CD4-positive, alpha-beta T cell treated with Interleukin-4 for 1 hour (primary cell): ENCODE measurements at places on chromosomes 13 and 19.
A peak's percentile ranks its signal among the peaks of the same experiment; 100 is the strongest.

- DNase-seq = no peak
These were observed 720.5 kb upstream of the PCDH9 start for GRCh38 chr13:67950603-67951002.

GRCh38 chr19:23762884-23763711 is 4.4 kb upstream of the ZNF681 start:
- peak; percentile 89 for DNase-seq

GRCh38 chr13:40517486-40518480 is 148.7 kb downstream of the FOXO1 start:
- DNase-seq = no peak

DNA sequence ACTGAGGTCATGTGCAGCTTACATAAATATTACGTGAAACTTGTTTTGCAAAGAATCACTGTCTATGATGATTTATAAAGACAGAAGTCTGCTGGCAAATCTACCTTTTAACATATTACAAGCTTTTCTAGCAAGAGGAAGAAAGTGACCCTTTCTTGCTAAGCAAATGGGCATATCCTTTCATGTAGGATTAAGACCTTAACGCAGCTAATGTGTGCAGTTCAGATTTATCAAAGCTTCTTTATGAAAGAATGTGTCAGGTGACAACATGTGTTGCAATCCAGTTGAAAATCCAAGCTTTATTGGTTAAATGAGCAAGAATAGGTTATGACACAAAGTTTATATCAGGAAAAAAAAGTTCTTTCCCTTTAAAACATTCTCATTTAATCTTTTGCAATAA is 115.6 kb upstream of the NBEA start:
- no peak for DNase-seq

DNA sequence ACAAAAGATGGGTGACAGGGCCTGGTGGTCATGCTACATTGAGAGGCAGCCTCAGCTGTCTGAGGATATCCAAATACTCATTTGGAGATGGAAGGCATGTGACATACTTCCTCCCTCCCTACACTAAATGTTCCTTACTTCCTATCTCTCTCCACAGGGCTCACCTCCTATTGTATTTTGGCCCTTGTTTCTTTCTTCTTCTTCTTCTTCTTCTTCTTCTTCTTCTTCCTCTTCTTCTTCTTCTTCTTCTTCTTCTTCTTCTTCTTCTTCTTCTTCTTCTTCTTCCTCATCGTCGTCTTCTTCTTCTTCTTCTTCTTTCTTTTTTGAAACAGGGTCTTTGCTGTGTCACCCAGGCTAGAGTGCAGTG is 71.8 kb upstream of the POMP start:
- DNase-seq = no peak

- DNase-seq = no peak
These were observed 11.3 kb downstream of the ZNF77 start for GRCh38 chr19:2933490-2933910.

DNA sequence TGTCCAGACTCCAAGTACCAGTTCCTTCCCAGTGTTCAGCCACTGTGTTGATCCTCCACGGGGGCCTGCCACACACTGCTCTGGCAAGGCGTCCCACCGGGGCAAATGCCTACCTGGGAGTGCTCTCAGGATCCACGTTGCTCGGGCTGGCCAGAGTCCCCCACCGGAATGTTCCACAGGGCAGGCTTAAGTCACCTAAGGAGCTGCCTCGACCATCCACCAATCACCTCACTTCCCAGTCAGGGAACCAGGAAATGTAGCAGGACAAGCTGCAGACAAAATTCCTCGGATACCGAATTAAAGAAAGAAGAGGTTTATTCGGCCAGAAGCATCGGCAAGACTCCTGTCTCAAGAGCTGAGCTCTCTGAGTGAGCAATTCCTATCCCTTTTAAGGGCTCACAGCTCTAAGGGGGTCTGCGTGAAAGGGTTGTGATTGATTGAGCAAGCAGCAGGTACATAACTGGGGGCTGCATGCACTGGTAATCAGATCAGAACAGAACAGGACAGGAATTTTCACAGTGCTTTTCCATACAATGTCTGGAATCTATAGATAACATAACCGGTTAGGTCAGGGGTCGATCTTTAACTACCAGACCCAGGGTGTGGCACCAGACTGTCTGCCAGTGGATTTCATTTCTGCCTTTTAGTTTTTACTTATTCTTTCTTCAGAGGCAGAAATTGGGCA is 56.9 kb upstream of the EDNRB start:
- DNase-seq = no peak

GRCh38 chr19:9935506-9936325 is 599 bp downstream of the OLFM2 start:
- no peak for DNase-seq

GRCh38 chr19:10390652-10391286 is 10.4 kb upstream of the TYK2 start:
- DNase-seq = peak; percentile 75

DNA sequence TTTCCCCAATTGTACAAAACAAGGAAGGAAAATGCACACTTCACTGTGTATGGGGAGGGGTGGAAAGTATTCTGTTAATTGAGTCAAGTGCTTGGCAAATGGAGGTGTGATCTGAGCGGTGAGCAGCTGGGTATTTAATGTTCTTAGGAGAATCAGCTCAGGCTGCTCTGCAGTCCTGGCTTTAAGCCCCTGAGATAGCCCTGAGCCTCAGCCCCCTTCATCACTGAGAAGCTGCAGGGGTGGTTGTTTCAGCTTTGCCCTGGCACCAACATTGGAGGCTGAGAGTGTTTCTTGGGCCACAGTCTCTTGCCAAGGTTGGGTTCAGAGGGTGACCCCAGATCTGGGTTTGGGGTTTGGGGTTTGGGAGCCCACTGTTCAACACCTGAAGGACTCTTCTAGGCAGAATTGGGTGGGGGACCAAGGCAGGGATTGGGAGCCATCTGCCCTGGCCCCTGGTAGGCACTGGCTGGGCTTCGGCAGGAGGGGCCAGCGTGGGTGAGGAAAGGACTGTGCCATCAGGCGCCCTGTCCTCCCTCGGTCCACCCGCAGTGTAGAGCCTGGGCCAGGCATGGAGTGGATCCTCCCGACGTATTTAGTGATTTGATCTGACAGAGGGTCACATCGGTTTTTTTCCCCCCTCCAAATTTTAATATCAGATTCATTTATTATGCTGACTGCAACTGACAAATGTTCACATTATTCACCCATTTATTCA is 66.7 kb upstream of the ZNF536 start:
- no peak for DNase-seq

GRCh38 chr19:8397271-8397670 is 7.1 kb downstream of the RAB11B start:
- DNase-seq = no peak

GRCh38 chr19:10797078-10797477 is 38.9 kb downstream of the TMED1 start:
- DNase-seq = peak; percentile 68

GRCh38 chr13:27022571-27023311 is 148.9 kb downstream of the USP12 start:
- no peak for DNase-seq

- DNase-seq = peak; percentile 46
These were observed at the start of gene B3GNT8 for GRCh38 chr19:41426952-41427646. Gene B3GNT8, minus strand, starts transcription at chr19:41427374. Its CDS starts 596 bp downstream, at chr19:41426778.

- no peak for DNase-seq
These were observed 11.7 kb upstream of the PROZ start for GRCh38 chr13:113146750-113147149.

- DNase-seq = no peak
These were observed 96.3 kb upstream of the FNDC3A start for GRCh38 chr13:48879432-48879831.

DNA sequence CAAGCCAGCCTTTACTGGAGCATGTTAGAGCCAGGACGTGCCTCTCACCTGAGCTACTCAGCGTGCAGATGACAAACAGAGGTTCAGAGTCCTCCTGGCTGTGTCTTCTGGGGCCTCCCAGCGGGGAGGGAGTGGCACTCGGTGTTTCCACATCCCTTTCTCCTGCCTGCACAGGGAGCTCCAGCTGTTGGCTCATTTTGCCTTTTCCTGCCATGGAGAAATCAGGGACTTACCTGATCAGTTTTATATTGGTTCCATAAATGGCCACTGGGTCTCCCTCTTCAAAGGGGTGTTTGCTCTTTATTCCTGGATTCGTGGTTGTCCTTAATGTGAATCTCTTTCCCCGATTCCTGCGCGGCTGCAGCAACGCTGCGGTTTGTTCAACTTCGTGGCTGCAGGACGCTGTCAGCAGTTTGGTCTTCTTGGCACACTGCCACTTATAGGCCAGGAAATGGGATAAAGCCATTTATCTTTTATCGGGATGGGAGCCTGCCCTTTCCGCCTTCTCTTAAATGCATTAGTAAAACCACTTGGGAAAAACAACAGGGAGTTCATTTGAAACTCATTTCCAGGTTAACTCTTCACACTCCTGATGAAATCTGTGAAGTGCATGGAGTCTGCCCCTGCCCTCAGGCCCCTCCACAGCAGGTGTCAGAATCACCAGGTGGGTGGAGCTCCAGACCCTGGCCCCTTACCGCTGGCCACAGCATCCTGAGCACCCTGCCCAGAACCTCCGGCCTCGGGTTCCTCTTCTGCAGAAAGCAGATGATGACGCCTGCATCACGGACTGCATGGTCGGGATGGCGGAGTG is 39.8 kb upstream of the MCF2L start:
- DNase-seq = no peak
